ENCODE measurements at places on chromosomes 2 and 18.

- no peaks in the 10 kb centered on the region for H3K36me3 ChIP-seq
- no peak overlapping the region for H3K4me3 ChIP-seq
- DNase-seq: no peak
These were observed 293.7 kb downstream of the NDUFA10 start for GRCh38 chr2:239731422-239731821.

- H3K4me3 ChIP-seq: no peak overlapping the region
- H3K36me3 ChIP-seq: peaks cover 4% of the 10 kb centered on the region
- no peak for DNase-seq
- H3K27ac ChIP-seq: no peak overlapping the region
These were observed 92.0 kb downstream of the ARMC9 start for GRCh38 chr2:231290321-231291015.

DNA sequence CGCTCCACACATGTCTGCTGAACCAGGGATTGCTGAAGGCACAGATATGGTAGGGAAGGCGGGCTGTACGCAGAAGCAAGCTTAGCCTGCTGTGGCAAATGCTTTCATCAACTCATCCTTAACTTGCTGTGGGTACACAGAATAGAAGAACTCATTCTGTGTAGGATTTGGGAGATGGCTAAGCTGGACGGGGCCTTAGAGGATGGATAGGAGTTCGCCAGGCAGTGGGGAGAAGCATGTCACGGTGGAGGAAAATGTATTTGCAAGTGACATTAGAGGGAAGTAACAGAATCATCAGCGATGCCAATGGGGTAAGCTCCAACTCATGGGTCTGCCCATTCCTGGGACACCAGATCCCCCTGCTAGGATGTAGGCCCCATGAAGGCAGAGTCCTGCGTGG lies 96.7 kb upstream of the SMIM21 start:
- H3K27me3 ChIP-seq: no peaks in the 10 kb centered on the region
- no peaks in the 10 kb centered on the region for H3K4me1 ChIP-seq
- no peak overlapping the region for H3K27ac ChIP-seq
- H3K36me3 ChIP-seq: no peaks in the 10 kb centered on the region
- DNase-seq: no peak
- no peak overlapping the region for H3K4me3 ChIP-seq

DNA sequence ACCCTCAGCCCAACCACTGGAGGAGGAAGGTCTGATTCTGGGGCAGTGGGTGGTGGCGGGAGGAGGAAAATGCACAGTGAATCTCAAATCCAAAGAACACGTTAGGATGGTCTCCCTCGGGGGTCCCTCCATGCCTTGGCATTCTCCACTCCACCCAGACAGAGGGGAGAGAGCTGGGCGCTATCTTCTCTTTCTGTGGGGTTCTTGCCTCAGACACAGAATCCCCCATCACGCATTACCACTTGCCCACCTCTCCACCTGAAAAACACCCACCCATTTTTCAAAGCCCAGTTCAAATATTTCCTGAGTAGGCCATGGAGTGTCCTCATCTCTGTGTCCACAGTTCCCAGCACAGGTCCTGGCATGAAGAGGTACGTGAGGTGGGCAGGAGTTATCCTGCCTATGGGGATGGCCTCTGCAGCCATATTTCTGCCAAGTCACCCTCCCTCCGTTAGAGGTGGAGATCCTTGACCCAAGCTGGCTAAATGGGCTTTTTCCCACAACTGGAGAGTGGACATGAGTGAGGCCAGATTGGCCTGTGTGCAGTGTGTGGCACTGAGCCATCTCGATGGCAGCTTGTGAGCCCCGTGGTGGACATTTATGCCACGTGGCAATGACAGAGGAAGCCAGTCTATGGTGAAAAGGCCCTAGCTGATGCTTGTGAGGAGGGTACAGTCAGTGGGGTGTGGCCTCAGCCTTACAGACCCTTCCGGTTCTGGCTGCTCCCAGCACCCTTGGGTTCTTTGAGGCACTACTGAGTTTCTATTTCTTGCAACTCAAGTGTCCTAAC lies 9.5 kb upstream of the TEX261 start:
- no peak overlapping the region for H3K27ac ChIP-seq
- H3K36me3 ChIP-seq: no peaks in the 10 kb centered on the region
- no peaks in the 10 kb centered on the region for H3K27me3 ChIP-seq
- H3K4me1 ChIP-seq: no peaks in the 10 kb centered on the region
- no peak for DNase-seq
- no peak overlapping the region for H3K4me3 ChIP-seq

- H3K4me3 ChIP-seq: no peak overlapping the region
- H3K4me1 ChIP-seq: no peaks in the 10 kb centered on the region
- no peaks in the 10 kb centered on the region for H3K27me3 ChIP-seq
- H3K27ac ChIP-seq: no peak overlapping the region
- no peak for DNase-seq
- H3K36me3 ChIP-seq: no peaks in the 10 kb centered on the region
These were observed 20.3 kb upstream of the KDM3A start for GRCh38 chr2:86420913-86421312.

DNA sequence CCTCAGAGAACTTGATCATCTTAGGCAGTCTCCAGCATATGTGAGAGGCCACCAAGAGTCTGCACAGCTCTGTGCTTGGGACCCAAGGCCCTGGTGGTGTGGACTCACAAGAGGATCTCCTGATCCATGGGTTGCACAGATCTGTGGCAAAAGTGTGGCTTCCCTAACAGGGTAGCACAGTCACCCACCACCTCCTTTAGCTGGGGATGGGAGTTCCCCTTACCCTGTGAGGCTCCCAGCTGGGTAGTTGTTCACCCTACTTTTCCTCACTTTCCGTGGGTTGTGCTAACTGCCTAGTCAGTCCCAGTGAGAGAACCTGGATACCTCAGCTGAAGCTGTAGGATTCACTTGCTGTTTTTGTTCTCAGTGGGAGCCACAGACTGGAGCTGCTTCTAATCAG lies 123.7 kb downstream of the FTCDNL1 start:
- H3K27ac ChIP-seq: no peak overlapping the region
- no peak for DNase-seq
- H3K4me1 ChIP-seq: no peaks in the 10 kb centered on the region
- no peak overlapping the region for H3K4me3 ChIP-seq

DNA sequence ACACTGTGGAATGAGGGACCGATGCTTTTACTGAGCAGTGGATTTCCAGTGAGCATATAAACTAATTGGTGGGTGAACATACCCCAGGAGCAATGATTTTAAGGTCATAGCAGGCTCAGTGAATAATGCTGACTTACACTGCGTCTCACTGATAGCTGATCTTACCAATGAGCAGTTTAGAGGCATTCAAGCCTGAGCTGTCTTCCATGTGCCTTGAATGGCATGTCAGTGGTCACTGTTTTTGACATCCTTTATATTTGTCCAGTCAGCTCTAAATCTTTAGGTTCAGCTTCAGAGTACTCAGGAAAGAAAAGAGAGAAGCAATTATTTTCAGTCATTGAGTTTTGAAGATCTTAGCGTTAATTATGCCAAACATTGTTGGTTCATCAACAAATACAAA lies 88.3 kb downstream of the CAMKMT start:
- no peak overlapping the region for H3K4me3 ChIP-seq
- DNase-seq: no peak
- H3K27ac ChIP-seq: no peak overlapping the region
- H3K4me1 ChIP-seq: no peaks in the 10 kb centered on the region
- no peaks in the 10 kb centered on the region for H3K36me3 ChIP-seq

GRCh38 chr2:177078855-177079254 lies 133.7 kb upstream of the HNRNPA3 start:
- no peaks in the 10 kb centered on the region for H3K4me1 ChIP-seq
- DNase-seq: no peak
- H3K27ac ChIP-seq: no peak overlapping the region
- H3K4me3 ChIP-seq: no peak overlapping the region

GRCh38 chr2:151533127-151533526 lies 123.4 kb downstream of the RIF1 start:
- no peak for DNase-seq
- no peaks in the 10 kb centered on the region for H3K36me3 ChIP-seq
- no peak overlapping the region for H3K27ac ChIP-seq
- H3K4me3 ChIP-seq: no peak overlapping the region

GRCh38 chr18:73697353-73697752 lies 450.3 kb downstream of the FBXO15 start:
- H3K4me3 ChIP-seq: no peak overlapping the region
- no peaks in the 10 kb centered on the region for H3K36me3 ChIP-seq
- H3K4me1 ChIP-seq: no peaks in the 10 kb centered on the region
- DNase-seq: no peak
- H3K27me3 ChIP-seq: no peaks in the 10 kb centered on the region

DNA sequence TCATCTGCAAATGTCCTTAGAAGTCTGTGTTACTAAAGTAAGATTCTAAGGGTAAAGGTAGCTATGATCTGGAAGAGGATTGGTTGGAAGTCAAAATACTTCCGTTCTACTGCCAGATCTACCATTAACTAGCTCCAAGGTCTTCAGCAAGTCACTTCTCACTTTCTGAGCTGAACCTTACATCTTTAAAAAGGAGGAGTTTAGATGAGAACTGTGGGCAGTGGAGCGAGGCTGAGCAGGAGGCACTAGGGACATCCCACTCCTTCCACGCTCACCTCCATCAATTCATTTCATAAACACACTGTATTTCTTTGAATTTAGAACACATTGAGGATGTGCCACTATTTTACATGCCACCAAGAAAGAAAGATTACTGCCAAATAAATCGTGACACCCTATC lies 143.0 kb downstream of the ABCA12 start:
- no peak for DNase-seq
- no peaks in the 10 kb centered on the region for H3K36me3 ChIP-seq
- no peaks in the 10 kb centered on the region for H3K27me3 ChIP-seq
- no peaks in the 10 kb centered on the region for H3K4me1 ChIP-seq
- no peak overlapping the region for H3K4me3 ChIP-seq

DNA sequence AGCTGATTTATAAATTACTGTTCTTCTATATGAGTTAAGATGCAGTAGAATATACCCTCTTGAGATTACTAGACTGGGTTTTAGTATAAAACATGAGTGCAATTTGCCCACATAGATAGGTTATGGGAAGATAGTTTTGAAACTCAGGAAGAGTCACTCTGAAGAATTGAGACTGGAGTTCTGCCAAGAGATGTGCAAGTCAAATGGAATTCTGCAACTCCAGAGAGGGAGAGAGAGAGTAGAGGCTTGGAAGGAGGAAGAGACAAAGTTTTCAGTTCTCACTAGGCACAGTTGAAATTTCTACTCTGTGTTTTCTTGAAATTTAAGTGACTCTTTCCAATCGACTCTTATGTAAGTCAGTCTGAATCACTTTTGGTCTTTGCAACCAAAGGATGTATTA lies 878.8 kb downstream of the TSN start:
- peak; percentile 42 for DNase-seq
- no peak overlapping the region for H3K27ac ChIP-seq
- no peaks in the 10 kb centered on the region for H3K4me1 ChIP-seq
- no peaks in the 10 kb centered on the region for H3K27me3 ChIP-seq
- H3K4me3 ChIP-seq: no peak overlapping the region
- H3K36me3 ChIP-seq: no peaks in the 10 kb centered on the region

GRCh38 chr2:189446780-189447179 lies 5.5 kb downstream of the WDR75 start:
- no peak overlapping the region for H3K27ac ChIP-seq
- H3K27me3 ChIP-seq: no peaks in the 10 kb centered on the region
- DNase-seq: no peak
- peaks cover 22% of the 10 kb centered on the region for H3K36me3 ChIP-seq
- H3K4me1 ChIP-seq: no peaks in the 10 kb centered on the region

GRCh38 chr2:122206101-122206500 lies 450.6 kb downstream of the TSN start:
- no peaks in the 10 kb centered on the region for H3K27me3 ChIP-seq
- DNase-seq: no peak
- no peaks in the 10 kb centered on the region for H3K4me1 ChIP-seq
- H3K27ac ChIP-seq: no peak overlapping the region

- H3K4me1 ChIP-seq: peaks cover 6% of the 10 kb centered on the region
- no peaks in the 10 kb centered on the region for H3K36me3 ChIP-seq
- H3K27me3 ChIP-seq: no peaks in the 10 kb centered on the region
- H3K4me3 ChIP-seq: peak overlapping the region; percentile 62
These were observed 107.4 kb upstream of the KCTD1 start for GRCh38 chr18:26655525-26656430.

GRCh38 chr18:75249672-75250470 lies 39.3 kb downstream of the TSHZ1 start:
- no peak for DNase-seq
- peaks cover 11% of the 10 kb centered on the region for H3K4me1 ChIP-seq
- H3K36me3 ChIP-seq: no peaks in the 10 kb centered on the region
- no peaks in the 10 kb centered on the region for H3K27me3 ChIP-seq
- no peak overlapping the region for H3K4me3 ChIP-seq
- H3K27ac ChIP-seq: no peak overlapping the region

GRCh38 chr2:121346407-121346806 lies 61.4 kb upstream of the TFCP2L1 start:
- H3K27me3 ChIP-seq: no peaks in the 10 kb centered on the region
- no peak for DNase-seq
- H3K4me3 ChIP-seq: no peak overlapping the region

- H3K27me3 ChIP-seq: no peaks in the 10 kb centered on the region
- no peaks in the 10 kb centered on the region for H3K4me1 ChIP-seq
- no peak for DNase-seq
- peaks cover 17% of the 10 kb centered on the region for H3K36me3 ChIP-seq
- no peak overlapping the region for H3K4me3 ChIP-seq
These were observed 92.0 kb downstream of the ACTR2 start for GRCh38 chr2:65319674-65320041.

DNA sequence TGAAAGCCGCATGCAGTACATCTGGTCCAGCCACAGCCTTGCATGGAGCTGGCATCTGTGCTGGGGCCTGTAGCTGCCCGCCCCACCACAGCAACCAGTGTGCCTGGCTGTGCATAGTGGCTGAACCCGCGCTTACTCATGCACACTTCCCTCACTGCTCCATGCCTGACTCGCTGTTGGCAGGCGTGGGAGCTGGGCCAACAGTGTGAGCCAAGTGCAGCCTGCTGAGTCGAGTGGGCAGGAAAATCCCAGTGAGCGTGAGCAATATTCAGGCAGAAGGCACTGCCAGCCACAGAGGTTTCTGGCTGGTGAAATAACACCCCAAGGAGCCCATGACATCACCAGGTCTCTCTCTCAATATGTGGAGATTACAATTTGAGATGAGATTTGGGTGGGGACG lies 1674.1 kb upstream of the TMEFF2 start:
- no peak overlapping the region for H3K4me3 ChIP-seq
- H3K4me1 ChIP-seq: no peaks in the 10 kb centered on the region
- no peaks in the 10 kb centered on the region for H3K27me3 ChIP-seq
- DNase-seq: no peak
- no peak overlapping the region for H3K27ac ChIP-seq
- no peaks in the 10 kb centered on the region for H3K36me3 ChIP-seq

DNA sequence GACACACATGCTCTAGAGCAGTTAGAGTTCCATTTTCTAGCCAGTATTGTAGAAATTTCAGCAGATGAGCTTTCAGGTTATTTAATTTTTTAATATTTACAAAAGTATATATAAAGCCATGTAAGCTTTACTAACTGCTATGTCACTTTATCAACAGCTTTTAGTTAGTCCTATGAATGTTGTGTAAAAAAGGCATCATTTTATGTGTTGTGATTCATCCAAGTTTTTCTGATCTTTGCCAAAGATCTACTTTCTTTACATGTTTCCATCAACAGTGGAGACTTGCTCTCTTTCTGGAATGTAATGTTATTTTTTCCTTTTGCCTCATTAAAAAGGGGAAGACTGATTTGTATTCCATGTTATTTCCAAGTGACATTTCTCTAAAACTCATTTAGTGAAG lies 125.2 kb upstream of the TFPI start:
- no peak for DNase-seq
- no peak overlapping the region for H3K27ac ChIP-seq
- H3K27me3 ChIP-seq: no peaks in the 10 kb centered on the region
- no peaks in the 10 kb centered on the region for H3K4me1 ChIP-seq
- no peak overlapping the region for H3K4me3 ChIP-seq

GRCh38 chr2:101864426-101864825 lies 127.3 kb upstream of the IL1R2 start:
- H3K36me3 ChIP-seq: peaks cover 9% of the 10 kb centered on the region
- H3K27me3 ChIP-seq: no peaks in the 10 kb centered on the region
- no peak overlapping the region for H3K27ac ChIP-seq
- no peak overlapping the region for H3K4me3 ChIP-seq
- no peak for DNase-seq

Measured in kidney (tissue), 22 donors.